Panc1 (cell line): ENCODE measurements at places on chromosomes 12 and 14.

DNA sequence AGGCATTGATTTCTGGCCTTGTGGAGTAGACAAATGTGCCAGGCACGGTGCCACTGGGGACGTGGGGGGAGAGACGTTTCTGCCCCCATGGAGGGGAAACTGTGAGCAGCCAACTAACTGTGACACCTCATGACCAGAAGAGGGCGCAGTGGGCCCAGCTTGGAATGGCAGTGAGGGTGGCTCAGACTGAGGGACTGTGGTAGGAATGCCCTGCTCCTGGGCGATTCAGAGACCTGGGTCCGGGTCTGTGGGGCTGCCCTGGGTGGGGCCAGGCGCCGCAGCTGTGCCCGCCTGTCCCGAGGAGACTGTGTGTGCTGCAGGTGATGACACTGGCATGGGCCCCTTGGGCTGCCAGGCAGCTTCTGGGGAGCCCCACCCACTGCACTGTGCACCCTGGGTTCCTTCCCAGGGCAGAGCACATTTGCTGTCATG, 60.6 kb downstream of the SLC25A47 start:
- DNase-seq: no peak

DNA sequence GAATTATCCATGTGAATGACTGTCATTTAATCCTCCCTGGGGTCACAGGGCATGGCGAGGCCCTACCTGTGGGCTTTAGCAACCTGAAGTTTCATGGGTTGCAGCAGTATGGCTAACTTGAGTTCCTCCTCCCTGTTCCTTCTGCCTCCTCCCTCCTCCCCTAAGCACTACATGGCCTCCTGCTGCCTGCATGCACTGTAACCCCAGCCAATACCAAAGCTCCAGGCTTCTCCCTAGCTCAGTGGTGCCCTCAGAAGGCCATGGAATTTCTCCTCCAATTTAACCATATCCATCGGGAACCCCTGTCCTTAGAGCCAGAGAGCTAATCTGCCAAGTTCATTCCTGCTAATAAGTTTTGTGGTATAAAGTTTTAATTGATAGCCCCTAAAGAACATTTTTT, 95.1 kb downstream of the NT5DC3 start:
- DNase-seq: no peak

DNA sequence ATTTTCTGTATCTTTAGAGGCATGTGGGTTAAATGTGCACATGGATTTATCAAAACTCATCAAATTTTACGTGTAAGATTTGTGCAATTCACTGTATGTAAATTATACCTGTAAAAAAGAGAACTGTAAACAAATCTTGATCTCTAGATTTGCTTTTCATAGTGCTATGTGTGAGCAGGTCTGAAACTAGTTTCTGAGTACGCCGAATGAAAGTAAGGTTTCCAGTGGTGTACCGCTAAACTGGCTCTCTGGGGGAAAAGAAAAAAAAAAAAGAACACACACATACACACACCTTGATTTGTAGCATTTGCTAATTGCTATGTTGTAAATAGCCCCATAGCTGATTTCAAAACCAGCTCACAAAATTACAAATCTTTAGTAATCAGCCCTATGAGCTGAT, 8.6 kb upstream of the SLC41A2 start:
- DNase-seq: no peak

DNA sequence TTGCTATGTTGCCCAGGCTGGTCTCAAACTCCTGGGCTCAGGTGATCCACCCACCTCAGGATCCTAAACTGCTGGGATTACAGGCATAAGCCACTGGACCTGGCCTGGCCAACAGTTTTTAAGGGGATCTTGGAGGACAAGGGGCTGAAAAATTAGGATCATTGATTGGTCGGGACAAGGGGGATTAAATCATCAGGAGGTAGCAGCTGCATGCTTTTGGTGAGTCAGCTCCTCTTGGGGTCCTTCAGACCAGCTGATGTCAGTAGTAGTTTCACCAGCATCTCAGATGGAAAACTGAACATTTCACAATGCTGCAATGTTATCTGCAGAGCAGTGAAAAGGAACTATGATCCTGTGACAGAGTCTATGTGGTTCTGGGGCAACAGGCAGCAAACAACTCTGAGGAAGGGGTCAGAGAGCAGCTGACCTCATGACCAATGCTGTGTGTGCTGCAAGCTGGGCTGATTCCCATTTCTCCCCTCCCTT, 6.3 kb downstream of the LRRC74A start:
- no peak for DNase-seq

- DNase-seq: no peak
Observed at GRCh38 chr14:105938055-105938863, 411.9 kb downstream of the TMEM121 start.

- DNase-seq: no peak
Observed at GRCh38 chr12:91994208-91994797, 151.3 kb downstream of the BTG1 start.

DNA sequence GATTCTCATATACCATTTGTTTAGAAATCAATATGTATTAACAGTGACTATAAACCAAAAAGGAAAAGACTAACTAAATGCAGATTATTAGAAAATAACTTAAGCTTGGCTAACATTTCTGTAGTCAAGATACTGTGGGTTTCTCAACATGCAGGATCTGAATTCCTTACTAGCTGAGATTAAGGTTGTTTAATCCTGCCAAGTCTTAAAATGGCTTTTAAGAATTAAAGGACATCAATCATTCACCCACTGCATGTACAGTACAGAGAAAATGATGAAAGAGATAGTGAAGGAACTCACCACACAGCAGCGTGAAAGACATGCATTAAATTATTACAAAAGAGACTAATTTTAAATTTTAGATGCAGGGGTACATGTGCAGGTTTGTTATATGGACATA, 3.8 kb downstream of the ACSS3 start:
- DNase-seq: no peak
